Heart right ventricle (tissue), 16 donors: ENCODE measurements at places on chromosomes 1 and 21. TPM values are rescaled to one million over a fixed set of nuclear protein-coding genes. Genes with fewer than 3 reads are reported as not detected.

The HMCN1 gene
- 5.9 TPM for polyA plus RNA-seq

The GPR153 gene
- polyA plus RNA-seq, result 3.7 TPM

The CIART gene
- 4.9 TPM for polyA plus RNA-seq

The CCDC30 gene
- 0.38 TPM for polyA plus RNA-seq

The TCHHL1 gene
- polyA plus RNA-seq, result not detected

The AIRE gene
- polyA plus RNA-seq, result 0.06 TPM

The GPR61 gene
- polyA plus RNA-seq, result not detected

The HTR1D gene
- polyA plus RNA-seq, result 0.07 TPM

The HES3 gene
- polyA plus RNA-seq, result not detected

The FAM72B gene
- polyA plus RNA-seq, result 0.66 TPM

The SLAMF7 gene
- polyA plus RNA-seq, result 0.13 TPM

The MX1 gene
- polyA plus RNA-seq, result 14.0 TPM

The GSTM4 gene
- 22.8 TPM for polyA plus RNA-seq

The AMY1C gene
- polyA plus RNA-seq, result not detected

The WDR64 gene
- polyA plus RNA-seq, result not detected

The ANKRD35 gene
- polyA plus RNA-seq, result 2.1 TPM

The ESPN gene
- polyA plus RNA-seq, result 0.12 TPM

The TPTE gene
- polyA plus RNA-seq, result not detected

The PODN gene
- polyA plus RNA-seq, result 17.3 TPM

The BEND5 gene
- 1.2 TPM for polyA plus RNA-seq

The DLGAP3 gene
- polyA plus RNA-seq, result 0.10 TPM

The IL22RA1 gene
- 0.29 TPM for polyA plus RNA-seq

The GAS5 gene
- polyA plus RNA-seq, result 151 TPM

The TSACC gene
- not detected for polyA plus RNA-seq

The DUSP10 gene
- 2.8 TPM for polyA plus RNA-seq

The ELAPOR1 gene
- 0.07 TPM for polyA plus RNA-seq

The LEMD1 gene
- polyA plus RNA-seq, result not detected

The PTGFR gene
- 0.51 TPM for polyA plus RNA-seq

The GUCA2A gene
- polyA plus RNA-seq, result not detected

The PPIAL4G gene
- not detected for polyA plus RNA-seq

The TMEM82 gene
- polyA plus RNA-seq, result not detected

The LCK gene
- polyA plus RNA-seq, result 0.29 TPM

The ARHGAP29 gene
- polyA plus RNA-seq, result 23.8 TPM

The E2F2 gene
- polyA plus RNA-seq, result not detected

The FCMR gene
- 2.8 TPM for polyA plus RNA-seq

The ILDR2 gene
- polyA plus RNA-seq, result 0.29 TPM

The GBP2 gene
- polyA plus RNA-seq, result 51.7 TPM

The NMNAT2 gene
- polyA plus RNA-seq, result 0.23 TPM

The SMCP gene
- not detected for polyA plus RNA-seq

The ADCY10 gene
- 0.16 TPM for polyA plus RNA-seq

The AHDC1 gene
- polyA plus RNA-seq, result 17.0 TPM

The TMEM240 gene
- polyA plus RNA-seq, result 12.1 TPM

The RGS8 gene
- polyA plus RNA-seq, result not detected

The S100A8 gene
- polyA plus RNA-seq, result 79.2 TPM

The SH3D21 gene
- 0.58 TPM for polyA plus RNA-seq

The UFC1 gene
- polyA plus RNA-seq, result 142 TPM

The CR1L gene
- not detected for polyA plus RNA-seq

The GJB4 gene
- polyA plus RNA-seq, result not detected

The SLC44A3 gene
- 1.2 TPM for polyA plus RNA-seq

The TSPAN2 gene
- polyA plus RNA-seq, result 5.1 TPM

The KRTAP10-12 gene
- not detected for polyA plus RNA-seq
